Ovary (tissue), 10 donors: ENCODE measurements at places on chromosomes 13 and 19. TPM values are rescaled to one million over a fixed set of nuclear protein-coding genes. Genes with fewer than 3 reads are reported as not detected.

GRCh38 chr19:49356382-49356781 is 5.8 kb downstream of the TEAD2 start:
- DNase-seq: no peak

DNA sequence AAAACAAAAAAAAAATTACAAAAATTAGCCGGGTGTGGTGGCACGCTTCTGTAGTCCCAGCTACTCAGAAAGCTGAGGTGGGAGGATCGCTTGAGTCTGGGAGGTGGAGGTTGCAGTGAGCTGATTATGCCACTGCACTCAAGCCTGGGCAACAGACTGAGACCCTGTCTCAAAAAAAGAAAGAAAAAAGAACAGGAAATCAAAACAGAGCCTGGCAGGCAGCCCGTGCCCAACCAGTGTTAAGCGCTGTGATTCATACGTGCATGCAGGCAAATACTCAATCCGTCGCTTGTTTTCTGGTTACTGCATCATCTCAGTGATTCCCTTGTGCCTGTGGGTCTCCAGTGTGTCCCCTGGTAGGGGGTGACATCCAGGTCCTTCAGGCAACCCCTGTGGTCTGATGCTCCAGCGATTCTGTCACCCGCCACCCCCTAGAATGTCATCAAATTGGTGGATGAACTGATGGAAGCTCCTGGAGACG is 18.1 kb downstream of the DDX39A start:
- no peak for DNase-seq

GRCh38 chr19:16998635-16999194 is 27.9 kb downstream of the CPAMD8 start:
- no peak for DNase-seq

DNA sequence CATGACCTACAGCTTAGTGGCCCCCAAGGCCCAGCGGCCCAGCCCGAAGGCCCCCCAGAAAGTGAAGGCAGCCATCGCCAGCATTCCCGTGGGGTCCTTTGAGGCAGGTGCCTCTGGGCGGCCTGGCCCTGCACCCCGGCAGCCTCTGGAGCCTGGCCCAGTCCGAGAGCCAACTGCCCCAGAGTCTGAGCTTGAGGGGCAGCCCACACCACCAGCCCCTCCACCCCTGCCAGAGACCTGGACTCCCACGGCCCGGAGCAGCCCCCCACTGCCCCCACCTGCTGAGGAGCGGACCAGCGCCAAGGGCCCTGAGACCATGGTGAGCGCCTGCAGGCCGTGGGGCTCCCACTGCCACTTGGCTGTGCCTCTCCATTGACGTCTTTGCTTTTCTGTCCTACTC is 9.0 kb upstream of the PRR19 start:
- no peak for DNase-seq

- DNase-seq: peak; percentile 84
Measured at GRCh38 chr19:18742838-18743783, 48.0 kb downstream of the COMP start.

DNA sequence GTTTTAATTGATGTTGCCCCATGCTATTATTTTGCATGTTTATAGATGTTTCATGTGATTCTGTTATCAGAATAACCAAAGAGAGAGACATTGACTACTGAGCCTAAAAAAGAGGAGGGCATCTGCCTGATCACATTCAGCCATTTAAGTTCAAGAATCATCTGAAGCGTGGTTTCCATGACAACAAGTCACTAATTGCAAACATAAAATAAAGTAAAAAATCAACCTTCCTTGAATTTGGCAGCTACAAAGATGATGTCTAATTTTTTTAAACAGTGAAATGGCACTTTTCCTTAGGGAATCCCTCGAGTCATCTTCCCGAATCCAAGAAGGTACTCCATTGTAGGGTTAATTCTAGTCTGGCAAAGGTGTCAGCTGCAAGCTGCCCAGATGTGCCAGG is 884.2 kb downstream of the DIAPH3 start:
- no peak for DNase-seq

DNA sequence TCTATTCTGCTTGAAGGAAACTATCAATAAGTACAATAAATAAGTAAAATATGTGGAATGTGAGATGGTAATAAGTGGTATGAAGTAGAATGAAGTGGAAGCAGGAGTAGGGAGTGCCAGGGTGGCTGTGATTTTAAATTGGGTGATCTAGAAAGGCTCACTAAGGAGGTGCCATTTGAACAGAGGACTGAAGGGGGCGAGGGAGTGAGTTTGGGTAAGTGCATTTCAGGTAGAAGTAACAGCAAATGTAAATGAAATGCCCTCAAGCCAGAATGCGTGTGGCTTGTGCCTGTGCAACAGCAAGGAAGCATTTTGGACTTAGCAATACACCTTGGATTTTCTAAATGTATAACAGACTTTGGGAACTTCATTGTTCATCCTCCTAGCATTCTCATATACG is 77.1 kb downstream of the CCNA1 start:
- DNase-seq: no peak

DNA sequence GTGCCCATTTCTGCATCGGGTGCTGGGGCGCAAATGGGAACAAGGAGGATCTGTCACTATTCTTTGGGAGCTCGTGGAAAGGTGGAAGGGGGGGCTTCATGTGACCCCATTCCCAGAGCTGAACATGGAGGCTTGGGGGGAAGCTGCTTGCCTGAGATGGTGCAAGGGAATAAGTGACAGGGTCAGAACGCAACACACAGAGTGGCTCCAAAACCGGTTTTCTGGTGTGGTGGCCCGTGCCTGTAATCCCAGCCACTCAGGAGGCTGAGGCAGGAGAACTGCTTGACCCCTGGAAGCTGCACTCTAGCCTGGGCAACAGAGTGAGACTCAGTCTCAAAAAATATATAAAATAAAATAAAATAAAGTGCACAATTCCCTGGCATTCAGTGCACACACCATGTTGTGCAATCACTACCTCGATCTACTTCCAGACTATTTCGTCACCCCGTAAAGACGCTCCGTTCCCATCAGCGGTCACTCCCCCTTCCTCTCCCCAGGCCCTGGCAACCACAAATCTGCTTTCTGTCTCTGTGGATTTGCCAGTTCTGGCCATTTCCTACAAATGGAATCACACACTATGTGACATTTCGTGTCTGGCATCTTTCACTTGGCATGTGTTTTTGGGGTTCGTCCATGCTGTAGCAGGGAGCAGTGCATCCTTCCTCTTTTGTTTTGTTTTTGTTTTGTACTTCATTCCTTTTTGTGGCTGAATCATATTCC is 18.2 kb upstream of the COMP start:
- peak; percentile 61 for DNase-seq

DNA sequence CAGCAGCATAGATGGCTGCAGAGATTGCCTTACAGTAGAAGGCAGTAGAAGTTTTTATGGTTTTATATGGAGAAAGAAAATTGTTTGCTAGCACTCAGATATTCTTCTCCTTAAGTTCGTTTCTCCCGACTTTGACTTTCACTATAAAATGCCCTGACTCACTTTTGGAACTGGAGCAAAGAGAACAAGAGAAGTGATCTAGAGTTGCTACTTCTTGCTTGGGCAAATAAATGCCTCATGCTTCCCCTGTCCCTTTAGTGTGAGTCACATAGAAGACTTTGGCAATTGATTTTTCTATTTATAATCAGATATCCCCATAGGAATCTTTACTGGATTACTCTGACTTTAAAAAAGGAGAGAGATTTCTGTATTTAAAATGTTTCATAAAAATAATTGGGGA is 46.9 kb downstream of the ITGBL1 start:
- no peak for DNase-seq

- no peak for DNase-seq
Measured at GRCh38 chr13:40343550-40344269, 322.7 kb downstream of the FOXO1 start.

GRCh38 chr19:35717665-35718344 is at the start of gene KMT2B:
KMT2B (plus strand) TSS chr19:35718003; CDS start chr19:35718019, 16 bp downstream.
- peak; percentile 96 for DNase-seq

DNA sequence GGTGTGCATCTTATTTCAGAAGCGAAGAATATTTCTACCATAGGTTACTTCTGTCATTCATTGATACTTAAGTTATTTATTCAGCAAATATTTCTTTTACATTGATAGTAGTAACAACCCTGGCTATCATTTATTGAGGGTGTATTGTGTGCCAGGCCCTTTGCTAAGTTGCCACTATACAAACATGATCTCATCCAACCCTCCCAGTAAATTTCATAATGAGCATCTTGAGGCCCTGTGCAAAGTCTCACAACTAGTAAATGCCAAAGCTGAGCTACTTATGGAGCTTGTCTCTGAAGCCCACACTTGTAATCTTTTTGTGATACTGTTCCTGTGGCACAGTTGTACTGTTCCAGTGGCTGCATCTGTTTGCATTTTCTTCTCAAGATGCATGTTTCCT is 36.1 kb downstream of the RNASEH2B start:
- no peak for DNase-seq

DNA sequence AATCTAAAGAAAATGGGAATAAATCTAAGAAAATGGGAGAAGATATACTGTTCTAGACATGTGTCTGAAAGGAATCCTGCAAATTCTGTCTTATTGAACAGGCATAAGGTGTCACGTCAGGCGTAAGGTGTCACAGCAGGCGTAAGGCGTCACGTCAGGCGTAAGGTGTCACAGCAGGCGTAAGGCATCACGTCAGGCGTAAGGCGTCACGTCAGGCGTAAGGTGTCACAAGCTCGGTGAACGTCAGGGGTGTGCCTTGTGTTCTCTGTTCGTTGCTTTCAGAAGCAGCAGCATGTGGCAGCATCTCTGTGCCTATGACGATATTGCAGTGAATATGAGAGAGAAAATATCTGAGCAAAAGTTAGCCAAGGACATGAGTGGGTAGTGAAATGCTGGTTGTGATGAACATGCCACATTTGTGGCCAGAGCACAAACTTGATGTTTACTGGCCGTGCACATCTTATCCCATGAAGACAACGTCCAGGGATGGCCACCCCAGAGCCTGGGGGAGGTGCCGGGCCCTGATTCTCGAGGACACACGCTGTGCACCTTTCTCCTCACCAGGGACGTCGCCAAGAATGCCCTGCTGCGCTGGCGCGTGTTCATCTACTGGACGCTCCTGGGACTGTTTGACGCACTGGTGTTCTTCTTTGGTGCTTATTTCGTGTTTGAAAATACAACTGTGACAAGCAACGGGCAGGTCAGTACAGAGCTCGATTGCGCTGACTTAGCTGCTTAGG is 107.0 kb upstream of the MCF2L start:
- no peak for DNase-seq

Gene KLK4
- not detected for total RNA-seq

Gene C13orf42
- not detected for total RNA-seq

Gene GNG8
- total RNA-seq: not detected

Gene ERICH6B
- total RNA-seq: not detected

Gene GPR12
- total RNA-seq: 0.07 TPM

Gene IRF2BP1
- total RNA-seq: 46.2 TPM

Gene SIGLEC5
- not detected for total RNA-seq

Gene MPND
- total RNA-seq: 23.7 TPM

Gene ZNF728
- 2.7 TPM for total RNA-seq

Gene THSD8
- 0.71 TPM for total RNA-seq

Gene DPF1
- total RNA-seq: not detected

Gene SHD
- not detected for total RNA-seq

Gene FFAR3
- total RNA-seq: not detected

Gene ODAD3
- 0.72 TPM for total RNA-seq

Gene PRDX2
- 264 TPM for total RNA-seq

Gene FRY
- total RNA-seq: 11.6 TPM

Gene CYP2A7
- 0.45 TPM for total RNA-seq

Gene ZNF208
- 26.7 TPM for total RNA-seq

Gene ATP8A2
- 0.28 TPM for total RNA-seq
